Ovary (tissue), 10 donors: ENCODE measurements at places on chromosomes 16 and 17.
A peak's percentile ranks its signal among the peaks of the same experiment; 100 is the strongest.

DNA sequence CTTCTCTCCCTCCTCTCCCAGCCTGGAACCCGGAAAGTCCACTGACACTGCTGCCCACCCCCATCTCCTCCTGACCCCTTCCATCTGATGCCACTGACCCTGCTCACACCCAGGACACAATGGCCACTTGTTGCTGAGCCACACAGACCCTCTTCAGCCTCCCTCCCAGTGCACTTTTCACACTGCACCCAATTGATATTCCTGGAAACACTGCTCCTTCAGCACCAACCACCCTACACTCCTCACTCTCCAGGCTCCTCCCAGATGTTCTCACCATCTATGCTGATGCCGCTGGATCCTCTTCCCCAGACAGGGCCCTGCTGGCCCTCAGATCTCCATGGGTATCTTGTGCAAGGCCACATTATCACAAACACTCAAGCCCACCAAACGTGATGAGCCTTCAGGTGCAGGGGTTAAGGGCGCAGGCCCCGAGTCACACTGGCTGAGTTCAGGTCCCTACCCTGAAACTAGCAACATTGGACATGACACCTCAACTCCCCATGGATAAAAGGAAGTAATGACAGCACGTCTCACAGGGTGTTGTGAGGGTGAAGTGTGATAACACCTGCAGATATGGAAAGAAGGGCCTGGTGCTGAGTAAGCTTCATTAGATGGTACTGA, 238.1 kb downstream of the ZNF423 start:
- no peak for DNase-seq

- no peak for DNase-seq
Observed at GRCh38 chr16:29745853-29746345, at the start of gene C16orf54. C16orf54 (minus strand) TSS chr16:29745990; CDS start chr16:29744951, 1,039 bp downstream.

DNA sequence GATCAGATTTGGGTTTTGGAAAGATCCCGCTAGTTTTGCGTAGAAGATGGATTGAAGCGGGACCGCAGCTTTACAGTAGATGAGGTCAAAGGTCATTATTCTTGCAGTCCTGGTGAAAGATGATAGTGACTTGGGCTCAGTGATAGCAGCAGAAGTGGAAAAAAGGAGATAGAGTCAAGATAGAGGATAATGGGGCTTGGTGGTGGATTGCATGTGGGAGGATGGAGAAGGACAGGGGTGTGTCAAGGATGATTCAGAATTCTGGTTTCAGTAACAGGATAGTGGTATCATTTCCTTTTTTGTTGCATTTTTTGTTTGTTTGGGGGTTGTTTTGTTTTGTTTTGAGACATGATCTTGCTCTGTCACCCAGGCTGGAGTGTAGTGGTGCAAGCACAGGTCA, 28.7 kb downstream of the CHD9NB start:
- DNase-seq: no peak

- no peak for DNase-seq
Observed at GRCh38 chr16:27468941-27469531, 67.1 kb downstream of the IL21R start.

- DNase-seq: no peak
Observed at GRCh38 chr17:56751145-56751738, 82.5 kb downstream of the C17orf67 start.

- DNase-seq: peak; percentile 75
Observed at GRCh38 chr17:40490289-40490853, 11.1 kb downstream of the TNS4 start.

DNA sequence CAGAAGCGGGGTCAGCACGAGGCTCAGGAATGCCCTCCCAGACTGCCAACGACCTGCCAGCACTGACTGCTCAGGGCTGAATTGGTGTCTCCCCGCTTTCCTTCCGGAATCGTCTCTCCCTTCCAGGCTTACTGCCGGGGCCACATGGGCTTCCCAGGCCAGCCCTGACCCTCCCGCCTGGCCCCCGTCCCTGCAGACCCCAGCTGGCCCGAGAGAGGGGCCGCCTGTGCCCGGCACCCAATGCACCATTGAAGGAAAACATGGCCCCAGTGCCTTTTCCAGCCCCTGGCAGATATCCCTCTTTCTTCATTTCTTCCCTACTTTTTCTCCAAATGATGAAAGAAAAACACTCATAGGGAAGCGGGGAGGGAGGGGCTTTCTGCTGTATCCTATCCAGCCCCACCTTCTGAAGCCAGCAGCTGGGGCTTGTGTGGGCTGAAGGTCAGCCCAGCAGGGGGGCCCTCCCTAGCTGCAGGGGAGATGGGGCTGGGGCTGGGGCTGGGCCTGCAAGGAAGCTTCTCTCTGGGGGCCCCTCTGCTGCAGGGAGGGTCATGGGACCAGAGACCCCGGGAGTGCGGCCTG, 25.9 kb downstream of the ZNF469 start:
- DNase-seq: no peak

DNA sequence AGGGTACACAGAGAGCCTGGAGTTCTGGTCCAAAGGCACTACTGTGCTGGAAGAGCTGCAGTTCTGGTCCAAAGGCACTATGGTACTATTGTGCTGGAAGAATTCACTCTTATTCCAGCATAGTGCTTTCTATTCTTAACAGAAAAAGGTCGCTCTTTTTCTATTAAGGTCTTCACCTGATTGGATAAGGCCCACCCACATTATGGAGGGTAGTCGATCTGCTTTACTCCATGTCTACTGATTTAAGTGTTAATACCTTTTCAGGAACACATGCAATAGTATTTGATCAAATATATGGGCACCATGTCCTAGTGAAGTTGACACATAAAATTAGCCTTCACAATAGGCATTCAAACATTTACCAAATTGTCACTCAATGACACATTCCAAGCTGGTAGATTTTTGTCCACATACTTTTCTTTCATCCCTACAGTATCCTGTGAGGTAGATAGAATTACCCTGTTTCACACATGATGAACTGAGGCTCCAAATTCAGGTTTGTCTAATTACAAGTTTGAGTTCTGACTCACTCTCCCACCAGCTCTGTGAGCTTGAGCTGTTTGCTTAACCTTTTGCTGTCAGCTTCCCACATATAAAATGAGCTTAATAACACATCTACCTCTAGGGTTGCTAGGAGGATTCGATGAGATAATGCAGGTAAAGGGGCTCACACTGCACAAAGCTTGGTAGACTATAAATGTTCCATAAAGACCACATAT, 129.9 kb downstream of the AIPL1 start:
- DNase-seq: no peak

DNA sequence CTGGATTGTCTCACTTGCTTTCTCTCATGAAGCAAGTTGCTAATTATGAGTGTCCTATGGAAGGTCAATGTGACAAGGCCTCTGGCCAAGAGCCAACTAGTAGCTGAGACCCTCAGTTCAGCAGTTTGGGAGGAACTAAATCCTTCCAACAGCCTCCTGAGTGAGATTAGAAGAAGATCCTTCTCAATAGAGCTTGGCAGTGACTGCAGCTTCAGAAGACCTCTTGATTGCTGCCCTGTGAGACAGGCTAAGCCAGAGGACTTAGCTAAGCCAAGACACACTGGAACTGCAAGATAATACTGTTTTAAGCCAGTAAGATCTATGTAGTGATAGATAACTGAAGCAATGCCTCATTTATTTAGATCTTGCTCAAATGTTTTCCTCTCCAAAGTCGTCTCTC, 34.3 kb downstream of the PCTP start:
- DNase-seq: no peak

DNA sequence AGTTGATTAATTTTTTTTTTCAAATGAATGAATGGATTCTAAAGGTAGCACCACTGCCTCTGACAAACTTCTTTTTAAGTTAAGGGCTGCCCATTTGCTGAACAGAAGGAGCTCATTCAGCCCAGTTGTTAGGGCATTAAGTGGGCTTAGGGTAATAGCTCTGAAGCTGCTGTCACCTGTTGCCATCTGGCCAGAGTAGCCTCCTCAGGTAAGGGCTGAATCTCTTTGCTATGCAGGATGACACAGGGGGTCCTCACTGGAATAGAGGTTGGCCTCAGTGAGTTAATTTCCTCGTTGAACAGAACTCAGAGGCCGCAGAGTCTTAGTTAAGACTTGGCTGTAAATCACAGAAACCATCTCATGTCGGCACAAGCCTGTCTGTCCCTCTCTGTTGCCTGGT, 232.8 kb downstream of the CCDC182 start:
- no peak for DNase-seq

GRCh38 chr16:27334838-27335237, 21.1 kb downstream of the IL4R start:
- DNase-seq: no peak

DNA sequence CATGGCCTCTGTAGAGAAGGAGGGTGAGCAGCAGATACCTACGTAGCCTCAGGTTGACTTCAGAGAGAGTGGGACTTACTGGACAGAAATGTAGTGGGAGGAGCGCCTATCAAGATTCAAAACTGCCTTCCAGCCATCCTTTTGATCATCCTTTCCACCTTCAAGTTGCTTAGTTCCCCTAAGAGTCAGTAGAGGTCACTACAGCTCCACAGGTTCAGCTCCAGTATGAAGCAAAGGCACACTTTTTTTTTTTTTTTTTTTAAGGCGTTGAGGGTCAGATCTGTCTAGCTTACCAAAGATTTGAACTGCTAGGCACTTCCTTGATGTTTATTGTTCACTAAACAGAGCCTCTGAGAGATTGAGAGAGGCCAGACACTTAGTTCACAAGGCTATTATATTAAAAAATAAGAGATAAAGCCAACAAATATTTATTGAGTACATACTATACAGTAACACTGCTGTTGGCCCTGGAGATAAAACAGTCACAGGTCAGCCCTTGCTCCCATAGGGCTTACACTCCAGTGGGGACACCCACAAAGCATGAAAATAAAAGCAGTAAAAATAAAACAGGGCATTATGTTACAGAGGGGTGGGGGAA, 3.1 kb downstream of the RNF227 start:
- peak; percentile 37 for DNase-seq

GRCh38 chr17:81033535-81034167, 1.3 kb upstream of the BAIAP2 start:
- DNase-seq: peak; percentile 33

DNA sequence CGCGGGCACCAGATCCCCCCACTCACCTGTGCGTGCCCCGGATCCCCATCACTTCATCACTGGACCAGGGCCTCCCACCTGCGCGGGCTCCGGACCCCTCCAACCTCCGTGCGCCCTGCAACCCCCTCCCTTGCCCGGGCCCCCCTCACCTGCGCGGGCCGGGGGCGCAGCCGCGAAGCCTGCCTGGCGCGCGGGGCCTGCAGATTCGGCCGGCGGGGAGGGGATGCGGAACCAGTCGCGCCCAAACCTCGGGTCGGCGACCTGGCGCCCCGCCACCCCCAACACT, 202 bp downstream of the CEP131 start:
- no peak for DNase-seq

GRCh38 chr16:57725976-57726375, 9.6 kb upstream of the KATNB1 start:
- DNase-seq: no peak

GRCh38 chr17:1227365-1227764, 42.9 kb upstream of the BHLHA9 start:
- no peak for DNase-seq

GRCh38 chr16:52439171-52439701, 107.7 kb downstream of the TOX3 start:
- no peak for DNase-seq

GRCh38 chr17:66466840-66467367, 164.5 kb downstream of the PRKCA start:
- no peak for DNase-seq

- no peak for DNase-seq
Observed at GRCh38 chr17:2986925-2987324, 76.5 kb downstream of the OR1D5 start.

DNA sequence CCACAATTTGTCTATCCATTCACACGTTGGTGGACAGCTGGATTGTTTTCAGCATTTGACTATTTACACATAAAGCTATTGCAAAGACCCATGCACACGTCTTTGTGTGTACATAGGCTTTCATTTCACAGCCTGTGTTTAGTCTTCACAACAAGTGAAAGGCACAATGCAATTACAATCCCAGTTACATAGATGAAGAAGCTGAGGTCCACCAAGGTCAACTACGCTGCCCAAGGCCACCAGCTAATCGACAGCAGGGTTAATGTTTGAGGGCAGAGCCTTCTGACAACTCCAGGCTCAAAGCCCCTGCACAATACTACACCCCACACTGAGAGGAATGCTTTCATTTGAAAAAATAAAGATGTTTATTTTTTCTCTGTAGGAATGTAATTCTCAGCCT, 93.6 kb upstream of the CDH13 start:
- DNase-seq: no peak

DNA sequence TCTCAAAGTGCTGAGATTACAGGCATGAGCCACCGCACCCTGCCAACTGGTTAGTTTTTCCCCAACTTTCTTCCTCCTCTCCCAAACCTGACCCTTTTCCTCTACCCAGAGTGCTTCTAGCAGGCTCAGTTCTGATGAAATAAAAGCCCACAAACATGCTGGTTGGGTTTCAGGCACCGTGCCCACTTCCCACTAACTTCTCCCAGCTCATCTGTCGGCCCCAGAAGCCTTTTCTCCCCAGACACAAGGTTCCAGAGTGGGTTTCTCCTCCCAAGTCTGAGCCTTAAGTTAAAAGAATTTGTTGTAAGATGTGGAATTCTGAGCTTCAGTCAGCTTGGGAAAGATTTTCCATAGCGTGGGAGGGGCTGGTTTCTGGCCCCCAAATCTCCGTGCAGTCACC, 11.5 kb upstream of the SCN4A start:
- no peak for DNase-seq

- no peak for DNase-seq
Observed at GRCh38 chr16:55035956-55036355, 105.3 kb downstream of the IRX5 start.

GRCh38 chr17:42518046-42518754, 17.8 kb upstream of the NAGLU start:
- peak; percentile 83 for DNase-seq

- no peak for DNase-seq
Observed at GRCh38 chr17:70924776-70925175, 755.4 kb downstream of the KCNJ2 start.

- no peak for DNase-seq
Observed at GRCh38 chr16:84190731-84191388, at the start of gene ADAD2. ADAD2 (plus strand) TSS chr16:84191157; CDS start chr16:84191231, 74 bp downstream.

DNA sequence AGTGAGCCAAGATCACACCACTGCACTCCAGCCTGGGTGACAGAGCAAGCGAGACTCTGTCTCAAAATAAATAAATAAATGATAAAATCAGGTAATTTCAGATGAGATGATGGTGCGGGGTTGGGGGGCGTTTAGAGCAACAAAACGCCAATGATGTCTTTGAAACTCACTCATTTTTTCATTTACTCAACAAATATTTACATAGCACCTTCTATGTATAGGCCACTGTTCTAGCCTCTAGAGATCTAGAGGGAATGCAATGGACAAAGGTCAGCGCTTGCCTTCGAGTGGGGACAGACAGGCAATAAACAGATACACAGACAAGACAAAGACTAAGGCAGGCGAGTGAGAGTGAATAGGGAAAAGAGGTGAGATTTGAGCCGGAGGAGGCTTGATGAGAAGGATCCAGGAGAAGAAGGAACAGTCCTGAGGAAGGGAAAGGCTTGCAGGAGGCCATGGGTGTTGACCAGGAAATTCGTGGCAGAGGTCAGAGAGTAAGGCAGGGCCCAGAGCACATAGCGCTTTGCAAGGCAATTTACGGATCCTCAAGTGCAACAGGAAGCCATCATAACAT, 14.1 kb downstream of the ALDH3A1 start:
- no peak for DNase-seq
